ENCODE measurements at places on chromosomes 1 and 21.

- no peak for DNase-seq
These were observed 397.6 kb downstream of the LRRIQ3 start for GRCh38 chr1:73800376-73800775.

DNA sequence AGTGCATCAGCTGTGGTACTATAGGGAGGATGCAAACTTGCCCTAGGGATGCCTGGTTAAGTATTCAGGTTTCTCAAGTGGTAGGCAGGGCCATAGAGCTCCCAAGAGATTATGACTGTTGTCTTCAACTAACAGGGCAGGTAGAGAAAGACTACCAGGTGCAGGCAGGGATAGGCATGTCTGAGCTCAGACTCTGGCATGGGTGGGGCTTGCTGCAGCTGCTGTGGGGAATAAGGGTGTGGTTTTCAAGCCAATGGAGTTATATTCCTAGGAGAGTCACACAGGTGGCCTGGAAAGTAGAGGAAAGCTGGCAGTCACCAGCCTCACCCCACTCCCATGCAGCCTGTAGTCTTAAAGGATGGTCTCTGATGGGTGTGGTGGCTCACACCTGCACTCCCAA lies 673.4 kb upstream of the ADGRL4 start:
- DNase-seq, result no peak

DNA sequence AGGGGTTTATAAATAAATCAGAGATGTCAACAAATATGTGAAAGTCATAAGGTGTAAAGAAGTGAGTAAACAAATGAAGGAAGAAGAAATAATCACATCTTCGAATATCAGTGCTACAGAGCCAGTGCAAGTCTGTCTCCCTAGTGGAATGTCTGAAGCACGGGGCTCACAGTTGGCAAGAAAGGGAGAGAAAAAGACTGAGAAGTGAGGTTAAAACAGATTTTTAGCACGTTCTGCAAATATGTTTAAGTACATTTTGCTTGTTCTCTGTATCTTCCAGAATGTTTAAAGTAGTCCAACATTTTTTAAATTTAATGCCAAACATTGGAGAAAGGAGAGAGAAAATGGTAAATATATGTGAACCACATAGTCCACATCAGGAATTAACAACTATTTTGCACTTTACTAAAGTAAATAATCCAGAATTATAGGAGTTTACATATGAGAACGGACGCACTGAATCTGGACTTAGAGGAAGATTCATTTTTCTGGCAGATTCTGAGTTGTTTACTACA lies 682.4 kb downstream of the LTN1 start:
- DNase-seq, result no peak

DNA sequence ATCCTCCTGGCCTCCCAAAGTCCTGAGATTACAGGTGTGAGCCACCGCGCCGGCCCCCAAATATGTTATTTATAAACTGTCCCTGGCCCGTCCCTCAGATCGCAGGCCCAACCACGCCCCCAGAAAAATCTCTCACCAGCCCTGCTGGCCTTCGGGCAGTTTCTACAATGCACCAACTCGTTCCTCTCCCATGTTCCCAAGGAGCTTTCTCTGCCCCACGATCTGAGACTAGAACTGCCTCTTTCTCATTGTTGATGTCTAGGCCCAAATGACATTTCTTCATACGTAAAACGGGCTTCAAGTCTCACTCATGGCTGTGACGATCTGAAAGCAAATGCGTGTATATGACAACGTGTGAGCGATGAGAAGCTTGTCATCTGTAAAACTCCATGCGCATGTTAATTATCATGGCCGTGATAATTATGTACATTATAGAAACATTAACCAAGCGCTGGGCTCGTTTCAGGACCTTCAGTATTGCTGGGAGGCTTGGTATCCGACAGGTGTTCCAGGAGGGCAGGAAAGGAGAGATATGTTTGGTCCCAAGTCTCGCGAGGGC lies 748 bp upstream of the NIPAL3 start:
- no peak for DNase-seq

GRCh38 chr21:34743831-34744230 lies 75.0 kb downstream of the CLIC6 start:
- DNase-seq, result no peak

GRCh38 chr1:9591669-9592509 lies 3.2 kb downstream of the TMEM201 start:
- no peak for DNase-seq

GRCh38 chr1:184569106-184569505 lies 182.3 kb downstream of the C1orf21 start:
- DNase-seq, result no peak

DNA sequence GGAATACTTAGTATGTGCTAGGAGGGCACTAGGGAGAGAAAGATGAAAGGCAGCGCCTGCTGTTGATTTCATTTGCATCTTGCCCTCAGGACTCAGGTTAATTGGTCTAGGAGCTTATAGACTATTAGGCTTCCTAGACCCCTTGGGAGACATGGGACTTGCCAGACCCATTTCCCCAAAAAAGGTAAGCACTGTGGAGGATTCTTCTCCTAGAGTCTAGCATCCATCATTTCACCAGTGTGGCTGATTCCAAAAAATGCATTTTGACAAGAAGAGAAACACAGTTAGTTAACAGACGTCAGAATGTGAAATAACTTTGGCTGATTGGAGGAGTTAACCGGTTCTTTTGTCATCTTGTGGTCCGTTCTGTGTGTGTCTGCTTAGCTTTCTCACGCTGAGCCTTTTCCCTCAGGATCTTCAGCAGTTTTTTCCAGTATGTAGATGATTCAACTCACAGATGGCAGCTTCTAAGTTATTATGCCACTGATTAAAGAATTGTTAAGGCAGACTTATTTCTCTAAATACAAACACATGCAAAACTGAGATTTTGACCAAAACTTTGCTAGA lies 108.8 kb downstream of the KIF26B start:
- DNase-seq, result no peak

DNA sequence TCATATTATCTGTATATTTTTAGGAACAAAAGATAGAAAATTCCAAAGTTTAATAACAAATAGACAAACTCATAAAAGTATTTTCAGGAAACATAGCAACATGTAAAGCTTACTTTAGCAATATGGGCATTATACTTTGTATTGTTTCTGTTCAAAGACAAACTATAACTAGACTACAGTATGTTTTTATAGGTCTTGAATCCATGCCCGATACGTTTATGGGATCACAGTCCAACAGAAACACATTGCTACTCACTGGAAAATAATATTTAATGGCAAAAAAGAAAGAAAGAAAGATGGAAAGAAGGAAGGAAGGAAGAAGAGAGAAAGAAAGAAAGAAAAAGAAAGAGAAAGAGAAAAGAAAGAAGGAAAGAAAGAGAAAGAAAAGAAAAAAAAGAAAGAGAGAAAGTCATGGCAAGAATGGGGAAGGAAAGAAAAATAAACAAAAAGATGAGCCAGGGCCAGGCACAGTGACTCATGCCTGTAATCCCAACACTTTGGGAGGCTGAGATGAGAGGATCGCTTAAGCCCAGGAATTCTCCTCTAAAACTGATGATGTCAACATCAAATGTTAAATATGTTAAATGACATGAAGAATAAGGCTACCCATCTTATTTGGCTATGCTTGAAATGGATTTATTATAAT lies 32.7 kb downstream of the TM2D1 start:
- no peak for DNase-seq

- no peak for DNase-seq
These were observed 11.6 kb downstream of the GNAI3 start for GRCh38 chr1:109559995-109560394.

DNA sequence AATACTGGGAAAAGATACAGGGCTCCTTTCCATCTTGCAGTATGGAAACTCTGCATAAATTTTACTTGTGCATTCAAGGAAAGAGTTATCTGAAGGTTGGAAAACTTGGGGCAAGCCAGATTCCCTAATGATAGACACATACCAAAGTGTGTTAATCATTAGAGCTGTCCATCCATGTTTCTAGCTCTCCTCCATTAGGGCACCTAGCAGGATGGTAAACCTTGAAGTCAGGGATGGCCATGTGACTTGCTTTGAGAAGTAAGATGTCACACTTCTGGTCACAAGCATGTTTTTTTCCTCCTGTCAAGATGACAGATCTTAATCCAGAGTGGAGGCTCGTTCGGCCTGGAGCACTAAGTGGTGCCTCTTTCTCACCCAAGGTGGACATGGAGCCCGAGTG lies 241.9 kb upstream of the RUNX1 start:
- no peak for DNase-seq

- no peak for DNase-seq
These were observed 44.9 kb downstream of the GFI1 start for GRCh38 chr1:92441697-92442342.

GRCh38 chr1:157758018-157758417 lies 18.9 kb downstream of the FCRL2 start:
- no peak for DNase-seq

DNA sequence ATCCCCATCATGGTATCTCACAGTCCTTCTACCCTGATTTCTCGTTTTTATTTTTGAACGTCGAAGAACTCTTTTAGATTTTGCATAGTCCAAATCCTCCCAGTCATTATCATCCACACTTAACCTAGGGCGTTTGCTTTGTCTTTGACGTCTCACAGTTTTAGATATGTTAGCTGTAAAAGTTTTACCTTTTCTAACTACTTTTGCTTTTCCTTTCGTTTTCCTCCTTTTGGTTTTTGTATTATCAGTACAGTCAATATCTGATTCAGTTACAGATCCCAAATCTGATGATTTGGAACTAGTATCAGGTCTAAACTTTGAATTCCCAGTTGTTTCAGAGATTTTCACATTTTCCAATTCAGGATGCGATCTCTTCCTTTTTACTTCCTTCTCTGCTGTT lies 13.1 kb upstream of the PSMG1 start:
- DNase-seq, result no peak

GRCh38 chr21:28110074-28110473 lies 882.6 kb downstream of the LTN1 start:
- DNase-seq, result no peak

DNA sequence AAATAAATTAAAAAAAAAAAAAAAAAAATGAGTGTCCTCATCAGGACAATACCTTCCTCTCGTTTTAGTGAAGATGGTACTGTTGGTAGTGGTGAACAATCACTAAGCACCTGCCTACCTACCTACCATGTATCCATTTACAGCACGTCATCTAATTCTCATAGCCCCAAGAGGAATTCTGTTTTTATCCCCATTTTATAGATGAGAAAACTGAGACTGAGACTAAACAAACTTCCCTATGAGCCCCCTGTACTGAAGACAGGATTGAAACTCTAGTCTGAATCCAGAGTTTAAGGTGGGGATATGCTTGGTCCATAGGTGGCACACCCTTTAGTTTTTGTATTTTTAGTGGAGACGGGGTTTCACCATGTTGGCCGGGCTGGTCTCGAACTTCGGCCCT lies 17.3 kb upstream of the THEMIS2 start:
- DNase-seq, result no peak

GRCh38 chr1:36906555-36906954 lies 127.8 kb downstream of the GRIK3 start:
- no peak for DNase-seq

DNA sequence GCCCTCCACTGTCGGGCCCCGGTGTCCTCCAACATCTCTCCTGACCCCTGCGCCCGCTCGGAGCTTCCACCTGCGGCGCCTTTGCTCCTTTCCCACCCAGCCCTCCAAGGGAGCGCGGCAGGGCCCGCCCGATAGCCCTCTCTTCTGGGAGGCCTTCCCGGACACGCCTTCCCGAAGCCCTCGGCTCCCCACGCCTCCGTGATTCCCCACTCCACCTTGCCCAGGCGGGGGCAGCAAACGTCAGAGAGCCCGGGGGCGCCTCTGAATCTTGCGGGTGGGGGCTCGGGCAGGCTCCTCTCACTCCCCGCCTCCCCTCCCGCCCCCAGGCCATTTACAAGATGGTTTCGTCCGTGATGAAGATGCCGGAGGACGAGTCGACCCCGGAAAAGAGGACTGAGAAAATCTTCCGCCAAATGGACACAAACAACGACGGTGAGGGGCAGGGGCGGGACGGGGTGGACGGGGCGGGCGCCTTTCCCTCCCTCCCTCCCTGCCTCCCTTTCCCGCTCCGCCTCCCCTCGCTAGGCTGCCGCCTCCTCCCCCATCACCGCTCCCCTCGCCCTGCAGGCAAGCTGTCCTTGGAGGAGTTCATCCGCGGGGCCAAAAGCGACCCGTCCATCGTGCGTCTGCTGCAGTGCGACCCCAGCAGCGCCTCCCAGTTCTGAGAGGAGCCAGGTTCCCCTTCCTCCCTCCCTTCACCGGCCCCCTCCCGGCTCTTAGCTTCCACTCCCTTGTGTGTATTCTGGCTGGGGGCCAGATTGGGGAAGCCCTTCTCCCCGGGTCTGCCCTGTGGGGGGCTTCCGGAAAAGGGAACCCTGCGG lies 7.1 kb downstream of the HPCA start:
- DNase-seq, result no peak

- DNase-seq, result no peak
These were observed 16.6 kb upstream of the ZSCAN20 start for GRCh38 chr1:33455539-33456501.

GRCh38 chr1:84143796-84144565 lies at the start of gene PRKACB:
Gene PRKACB, plus strand, starts transcription at chr1:84144271. Its CDS starts 91 bp downstream, at chr1:84144362.
- no peak for DNase-seq

DNA sequence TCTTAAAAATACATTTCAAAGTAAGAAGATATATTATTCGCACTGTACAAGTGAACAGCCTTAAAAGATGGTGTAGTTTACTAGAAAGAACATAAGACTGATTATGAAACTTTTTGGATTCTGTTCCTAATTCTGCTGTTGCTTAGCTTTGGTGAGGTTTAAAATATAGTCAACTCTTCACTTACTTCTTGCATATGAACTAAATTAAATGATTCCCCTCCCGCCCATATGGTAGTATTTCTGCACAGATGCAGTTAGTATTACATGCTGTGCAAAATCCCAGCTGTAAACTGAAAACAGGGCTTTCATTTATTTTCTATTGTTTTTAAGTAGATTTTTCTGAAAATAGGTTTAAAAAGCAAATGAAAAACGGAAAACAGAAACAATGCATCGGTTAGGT lies 345.4 kb upstream of the NCAM2 start:
- no peak for DNase-seq

DNA sequence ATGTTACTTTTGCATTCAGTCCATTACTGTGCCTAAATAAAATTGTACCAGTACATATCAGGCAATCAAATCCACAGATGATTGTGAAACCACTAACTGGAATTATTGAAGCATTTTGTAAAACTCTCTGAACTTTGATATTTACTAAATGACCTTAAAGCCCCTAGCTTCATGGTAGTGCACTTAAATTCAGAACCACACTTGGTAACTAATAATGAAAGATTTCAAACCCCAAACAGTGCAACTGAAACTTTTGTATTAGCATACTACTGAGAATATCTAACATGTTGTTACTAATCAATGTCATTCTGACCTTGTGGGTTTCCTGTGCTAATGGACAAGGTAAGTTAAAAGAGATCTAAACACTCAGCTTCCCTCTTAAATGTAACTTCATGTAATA lies at the start of gene CFHR3:
TSS of gene CFHR3 (plus strand) at position 238 of the 400 bp plus-strand sequence. CDS start at position 285, 47 bp downstream.
- DNase-seq, result no peak

DNA sequence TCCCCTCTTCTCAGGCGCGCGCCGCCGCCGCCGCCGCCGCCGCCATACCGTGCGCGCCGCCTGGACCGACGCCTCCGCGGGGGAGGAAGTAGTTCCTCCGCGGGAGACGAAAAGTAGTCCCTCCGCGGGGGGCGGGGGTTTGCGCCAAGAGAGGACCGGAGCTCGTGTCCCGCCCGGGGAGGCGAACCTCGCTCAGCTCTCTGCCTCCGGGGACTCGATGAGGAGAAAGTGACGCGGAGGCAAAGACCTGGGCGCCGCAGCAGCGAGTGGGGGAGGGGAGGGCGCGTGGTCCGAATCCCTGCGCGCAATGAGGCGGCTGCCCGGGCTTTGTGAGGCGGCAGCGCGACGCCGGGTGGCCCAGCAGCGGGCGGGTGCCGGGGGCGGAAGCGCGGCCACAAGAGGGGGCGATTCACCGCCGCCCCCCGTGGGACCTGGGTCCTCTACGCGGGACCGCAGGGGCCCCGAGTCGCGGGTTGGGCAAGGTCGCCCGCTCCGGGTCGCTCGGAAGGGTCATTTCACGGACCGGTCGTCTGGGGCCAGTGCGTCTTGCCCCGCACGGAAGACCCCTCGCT lies at the start of gene BRWD1:
TSS of gene BRWD1 (minus strand) at position 62 of the 572 bp plus-strand sequence. CDS start 141 bp downstream, outside the sequence.
- DNase-seq, result peak; percentile 62

All from stimulated activated CD4-positive, alpha-beta T cell treated with anti-CD3 and anti-CD28 coated beads, TNF-alpha, amount 100 ng/mL, for 24 hours (primary cell).